ENCODE measurements at places on chromosomes 3 and 15. TPM values are rescaled to one million over a fixed set of nuclear protein-coding genes. Genes with fewer than 3 reads are reported as not detected.

GRCh38 chr3:79203144-79203519 is 564.7 kb downstream of the ROBO1 start:
- no peak overlapping the region for H3K27ac ChIP-seq
- no peak for DNase-seq
- H3K4me3 ChIP-seq = no peak overlapping the region
- no peaks in the 10 kb centered on the region for H3K4me1 ChIP-seq
- H3K27me3 ChIP-seq = no peaks in the 10 kb centered on the region

- peaks cover 23% of the 10 kb centered on the region for H3K27me3 ChIP-seq
- no peak overlapping the region for H3K4me3 ChIP-seq
- no peaks in the 10 kb centered on the region for H3K36me3 ChIP-seq
- H3K27ac ChIP-seq = no peak overlapping the region
- no peak for DNase-seq
These were observed 47.4 kb downstream of the GREM1 start for GRCh38 chr15:32765236-32765635.

- no peak overlapping the region for H3K27ac ChIP-seq
- no peak overlapping the region for H3K4me3 ChIP-seq
- H3K4me1 ChIP-seq = peaks cover 43% of the 10 kb centered on the region
- no peak for DNase-seq
- H3K27me3 ChIP-seq = no peaks in the 10 kb centered on the region
These were observed 8.7 kb downstream of the NPTN start for GRCh38 chr15:73624530-73624929.

DNA sequence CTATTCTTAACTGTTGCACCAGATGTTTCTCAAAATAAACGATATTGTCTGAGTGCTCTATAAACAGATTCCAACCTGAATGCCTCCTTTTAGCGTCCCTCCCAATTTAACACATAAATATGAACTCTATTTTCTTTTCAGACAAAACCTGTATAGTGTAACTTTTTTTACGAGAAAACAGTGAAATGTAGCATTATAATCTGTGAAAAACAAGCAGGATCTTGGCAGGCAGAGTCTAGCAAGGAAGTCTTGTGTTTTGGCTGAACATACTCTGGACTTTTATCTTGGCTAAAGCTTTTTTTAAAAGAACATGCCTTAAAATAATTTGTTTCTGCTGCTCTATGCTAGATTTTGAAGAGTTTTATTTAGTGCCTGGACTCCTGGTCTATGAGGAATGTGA is 150.5 kb downstream of the ROBO2 start:
- no peak overlapping the region for H3K4me3 ChIP-seq
- H3K27me3 ChIP-seq = no peaks in the 10 kb centered on the region
- H3K36me3 ChIP-seq = no peaks in the 10 kb centered on the region
- H3K4me1 ChIP-seq = no peaks in the 10 kb centered on the region
- DNase-seq = no peak

DNA sequence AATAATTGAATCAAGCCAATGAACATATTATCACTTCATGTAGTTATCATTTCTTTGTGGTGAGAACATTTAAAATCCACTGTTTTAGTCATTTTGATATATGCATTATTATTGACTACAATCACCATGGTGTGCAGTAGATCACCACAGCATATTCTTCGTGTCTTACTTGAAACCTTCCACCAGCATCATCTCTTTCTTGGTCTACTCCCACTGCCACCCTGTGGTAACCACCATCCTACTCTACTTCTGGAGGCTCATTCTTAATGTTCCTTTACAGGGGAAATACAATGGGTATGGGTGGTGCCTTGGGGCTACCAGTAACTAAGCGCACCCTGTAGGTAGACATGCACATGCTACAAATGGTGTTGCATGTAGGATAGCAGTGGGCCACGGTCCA is 25.4 kb downstream of the PXK start:
- H3K27ac ChIP-seq = no peak overlapping the region
- H3K4me3 ChIP-seq = no peak overlapping the region
- peaks cover 49% of the 10 kb centered on the region for H3K4me1 ChIP-seq
- H3K36me3 ChIP-seq = peaks cover 7% of the 10 kb centered on the region
- no peaks in the 10 kb centered on the region for H3K27me3 ChIP-seq
- peak; percentile 32 for DNase-seq

DNA sequence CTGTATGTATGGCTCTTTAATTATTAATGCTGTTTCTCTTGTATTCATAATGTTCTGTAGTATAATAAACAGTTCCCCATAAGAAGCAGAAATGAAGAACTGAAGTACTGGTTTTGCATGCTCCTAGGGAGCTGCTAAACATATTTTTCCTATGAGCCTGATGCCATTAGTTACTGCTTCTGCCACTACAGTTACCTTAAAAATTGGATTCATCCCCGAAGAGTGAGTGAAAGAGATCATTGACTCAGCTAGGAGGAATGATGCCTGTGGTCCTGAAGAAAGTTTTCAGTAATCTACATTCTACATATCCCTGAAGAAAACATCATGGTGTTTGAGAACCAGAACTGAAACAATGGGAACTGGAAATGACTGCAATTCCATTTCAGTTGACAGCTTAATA is 37.1 kb upstream of the ST3GAL6 start:
- H3K4me3 ChIP-seq = no peak overlapping the region
- peaks cover 5% of the 10 kb centered on the region for H3K4me1 ChIP-seq
- H3K27me3 ChIP-seq = peaks cover 17% of the 10 kb centered on the region
- no peak for DNase-seq
- H3K36me3 ChIP-seq = no peaks in the 10 kb centered on the region

GRCh38 chr15:95503640-95504225 is 826.8 kb upstream of the NR2F2 start:
- DNase-seq = peak; percentile 4
- no peak overlapping the region for H3K27ac ChIP-seq
- peaks cover 22% of the 10 kb centered on the region for H3K4me1 ChIP-seq
- no peak overlapping the region for H3K4me3 ChIP-seq
- no peaks in the 10 kb centered on the region for H3K36me3 ChIP-seq

The CCDC50 gene
- total RNA-seq = 35.9 TPM

The SLC6A1 gene
- total RNA-seq = not detected

The ZNF639 gene
- total RNA-seq = 41.0 TPM

The IL5RA gene
- 1.5 TPM for total RNA-seq

The CNTN6 gene
- not detected for total RNA-seq

All from activated T-cell treated with anti-CD3 and anti-CD28 coated beads, Interleukin-2, amount 50 U/mL, for 72 hours (primary cell).